ENCODE measurements at places on chromosomes 2 and 18.

DNA sequence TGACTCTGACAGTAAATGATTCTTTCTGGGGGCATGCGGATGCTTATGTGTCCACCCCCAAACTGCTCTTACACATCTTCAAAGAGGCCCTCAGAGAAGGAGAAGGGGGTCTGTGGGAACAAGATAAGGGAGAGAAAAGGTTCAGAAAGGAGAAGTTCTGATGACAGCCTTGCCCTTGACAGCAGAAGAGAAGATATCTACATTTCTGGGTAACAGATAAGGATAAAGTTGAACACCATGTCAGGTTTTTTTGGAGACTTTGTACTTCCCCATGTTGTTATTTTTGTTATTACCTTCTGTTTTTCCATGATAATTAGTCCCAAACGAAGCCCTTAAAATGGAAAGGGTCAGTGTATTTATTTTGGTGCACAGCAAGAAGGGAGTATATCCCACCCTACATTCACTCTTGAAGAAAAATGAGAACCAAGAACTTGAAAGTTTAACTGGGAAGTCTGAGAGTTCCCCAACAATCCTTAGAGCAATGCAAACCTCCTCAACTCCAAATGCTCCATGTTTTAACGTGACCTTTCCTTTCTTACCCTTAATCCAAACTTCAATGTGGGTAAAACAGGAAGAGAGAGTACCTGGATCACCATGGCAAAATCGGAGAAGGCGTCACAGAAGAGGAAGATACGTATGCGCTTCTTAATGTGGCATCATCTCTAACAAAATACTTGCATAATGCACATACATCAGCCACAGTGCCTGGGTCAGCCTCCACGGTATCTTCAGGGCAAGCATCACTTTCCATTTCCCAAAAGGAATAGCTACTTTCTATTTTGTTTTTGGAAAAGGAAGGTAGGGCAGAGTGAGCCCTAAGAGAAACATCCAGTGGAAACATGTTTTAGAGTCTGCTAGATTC, 264.6 kb upstream of the STON1 start:
- DNase-seq = no peak

GRCh38 chr2:173264603-173265366, 89.9 kb upstream of the CDCA7 start:
- no peak for DNase-seq

DNA sequence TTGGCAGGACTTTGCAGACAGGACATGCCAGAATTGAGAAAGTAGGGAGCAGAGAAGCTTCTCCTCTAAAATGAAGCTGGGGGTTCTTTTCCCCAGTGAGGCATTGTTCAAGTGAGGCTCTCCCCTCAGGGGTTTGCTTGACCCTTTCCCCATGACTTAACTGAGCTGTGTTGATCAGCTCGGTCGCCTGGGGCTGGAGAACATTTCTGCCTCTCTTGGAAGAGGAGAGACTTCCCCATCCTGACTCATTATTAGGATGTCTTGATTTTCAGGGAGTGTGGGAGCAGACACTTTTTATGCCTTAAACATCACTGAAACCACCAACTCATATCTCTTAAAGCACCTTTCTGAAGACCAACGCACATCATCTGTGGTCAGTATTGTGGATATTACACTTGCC, 27.9 kb upstream of the GLI2 start:
- DNase-seq = no peak

DNA sequence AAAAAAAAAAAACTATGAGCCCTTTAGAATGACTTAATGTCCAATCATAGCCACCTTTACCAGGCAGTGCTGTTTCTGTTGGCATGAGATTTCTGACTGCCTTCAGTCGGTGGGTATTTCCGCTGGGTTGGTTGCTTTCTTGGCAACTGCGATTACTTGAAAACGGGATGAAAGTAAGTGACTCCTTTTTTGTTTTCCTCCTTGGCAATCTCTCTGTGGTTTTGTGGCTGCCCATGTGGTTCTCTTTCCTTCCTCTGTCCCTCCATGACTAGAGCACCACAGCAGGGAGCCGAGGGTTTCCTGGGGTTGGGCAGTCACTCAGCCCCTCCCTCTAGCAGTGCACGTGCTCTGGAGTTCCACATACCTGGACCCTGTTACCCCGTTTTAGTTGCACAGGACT, 112.1 kb downstream of the KLHL29 start:
- DNase-seq = no peak

- no peak for DNase-seq
Observed at GRCh38 chr2:75256485-75256884, 57.2 kb upstream of the TACR1 start.

- peak; percentile 20 for DNase-seq
Observed at GRCh38 chr2:30231212-30231995, at the start of gene LBH. LBH (plus strand) TSS chr2:30231534; CDS start chr2:30231739, 205 bp downstream.

- DNase-seq = no peak
Observed at GRCh38 chr2:238081561-238081960, 18.6 kb upstream of the ESPNL start.

- no peak for DNase-seq
Observed at GRCh38 chr2:4898706-4899105, 793.5 kb upstream of the SOX11 start.

DNA sequence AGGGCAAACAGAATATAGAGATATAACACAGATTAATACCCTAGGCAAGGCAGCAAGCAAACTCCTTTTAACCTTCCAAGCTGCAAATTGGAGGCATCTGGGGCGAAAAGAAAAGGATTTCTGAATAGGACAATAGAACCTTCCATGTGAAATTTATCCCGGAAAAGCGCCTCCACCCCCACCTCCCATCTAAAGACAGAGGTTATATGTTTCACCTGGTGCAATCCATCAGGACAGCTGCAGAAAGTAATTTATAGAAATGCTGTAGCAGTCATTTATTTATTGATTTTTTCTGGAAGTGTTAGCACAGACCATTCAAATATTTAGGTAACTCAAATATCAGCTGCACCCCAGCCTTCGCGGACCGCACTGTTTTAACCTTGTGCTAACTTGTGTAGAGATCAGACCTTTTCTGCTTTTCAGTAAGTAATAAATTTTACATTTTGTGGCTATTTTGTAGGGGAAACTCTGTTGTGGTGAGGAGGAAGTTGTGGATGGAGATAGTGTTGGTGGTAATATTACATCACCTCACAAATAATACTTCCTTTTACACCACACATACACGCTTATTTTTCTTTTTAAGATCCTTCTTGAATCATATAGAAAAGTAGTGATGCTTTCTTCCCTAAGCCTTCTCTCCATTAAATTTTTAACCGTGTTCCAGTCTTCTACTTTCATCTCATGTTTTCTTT, 919.3 kb upstream of the CDH2 start:
- DNase-seq = peak; percentile 51

DNA sequence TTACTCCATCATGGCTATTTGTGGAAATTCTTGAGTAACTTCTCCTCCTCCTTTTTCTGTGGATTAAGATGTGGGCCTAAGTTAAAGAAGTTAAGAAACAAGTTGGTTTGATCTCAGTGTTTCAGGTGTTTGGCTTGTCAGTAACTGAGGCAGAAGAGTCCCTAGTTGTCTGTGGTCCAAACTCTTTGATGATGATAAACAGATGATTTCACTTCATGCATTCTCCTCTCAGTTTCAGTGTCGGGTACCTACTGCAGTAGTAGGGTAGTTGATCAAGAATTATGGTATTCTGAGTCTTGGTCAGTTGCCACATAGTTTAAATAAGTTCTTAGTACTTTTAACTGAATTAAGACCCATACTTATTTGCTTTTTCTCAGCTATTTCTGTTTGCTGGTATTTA, 85.6 kb downstream of the NCOA1 start:
- DNase-seq = no peak

GRCh38 chr2:62343636-62344337, 147.9 kb downstream of the B3GNT2 start:
- no peak for DNase-seq
